Ascending aorta (tissue), 2 donors: ENCODE measurements at places on chromosomes 16 and 17. TPM values are rescaled to one million over a fixed set of nuclear protein-coding genes. Genes with fewer than 3 reads are reported as not detected.
A peak's percentile ranks its signal among the peaks of the same experiment; 100 is the strongest.

CCL14 gene
- 168 TPM for total RNA-seq

CCL18 gene
- not detected for total RNA-seq

ZFP3 gene
- total RNA-seq: 0.21 TPM

MMP28 gene
- 44.6 TPM for total RNA-seq

HOXB4 gene
- 20.4 TPM for total RNA-seq

GNG13 gene
- not detected for total RNA-seq

CAPNS2 gene
- not detected for total RNA-seq

APOH gene
- total RNA-seq: 4.7 TPM

KRTAP9-2 gene
- total RNA-seq: not detected

GRCh38 chr17:28204751-28205150, 114.2 kb upstream of the TMEM97 start:
- H3K4me1 ChIP-seq: no peaks in the 10 kb centered on the region
- no peak for DNase-seq
- no peaks in the 10 kb centered on the region for H3K27me3 ChIP-seq
- H3K27ac ChIP-seq: no peak overlapping the region
- no peaks in the 10 kb centered on the region for H3K36me3 ChIP-seq
- no peak overlapping the region for H3K4me3 ChIP-seq

DNA sequence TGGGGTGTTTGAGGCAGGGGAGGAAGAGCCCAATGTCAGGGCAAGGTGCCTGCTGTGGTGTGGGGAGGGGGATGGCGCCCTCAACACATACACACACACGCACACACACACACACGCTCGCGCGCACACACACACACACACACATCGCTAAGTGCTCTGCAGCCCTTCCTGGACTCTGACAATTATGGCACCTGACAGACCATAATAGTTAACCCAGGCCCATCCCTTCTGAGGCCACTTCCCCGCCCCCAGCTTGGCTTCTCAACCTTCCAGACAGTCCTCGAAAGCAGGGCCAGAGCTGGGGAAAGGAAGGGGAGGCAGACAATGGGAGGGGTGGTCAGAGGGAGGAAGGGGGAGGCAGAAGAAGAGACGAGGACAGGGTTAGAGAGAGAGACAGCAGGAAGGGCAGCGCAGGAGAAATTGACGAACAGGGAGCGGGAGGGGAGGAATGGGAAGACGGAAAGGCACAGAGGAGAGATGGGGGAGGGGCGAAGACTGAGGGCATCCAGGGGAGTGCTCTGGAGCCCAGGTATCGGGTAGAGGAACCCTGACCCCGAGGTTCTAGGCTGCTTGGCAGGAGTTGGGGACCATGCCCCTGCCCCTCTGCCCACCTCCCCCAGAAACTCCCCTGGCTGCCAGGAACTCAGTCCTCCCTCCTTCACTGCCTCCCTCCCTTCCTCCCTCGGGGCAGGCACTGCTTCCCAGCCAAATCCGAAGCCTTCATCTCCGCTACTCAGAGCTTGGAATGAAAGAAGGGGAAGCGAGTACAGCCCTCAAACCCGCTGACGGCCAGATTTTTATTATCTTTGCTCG, 4.0 kb downstream of the SRCIN1 start:
- no peak overlapping the region for H3K4me3 ChIP-seq
- peaks cover 8% of the 10 kb centered on the region for H3K27me3 ChIP-seq
- no peak overlapping the region for H3K27ac ChIP-seq
- no peaks in the 10 kb centered on the region for H3K4me1 ChIP-seq
- no peak for DNase-seq

DNA sequence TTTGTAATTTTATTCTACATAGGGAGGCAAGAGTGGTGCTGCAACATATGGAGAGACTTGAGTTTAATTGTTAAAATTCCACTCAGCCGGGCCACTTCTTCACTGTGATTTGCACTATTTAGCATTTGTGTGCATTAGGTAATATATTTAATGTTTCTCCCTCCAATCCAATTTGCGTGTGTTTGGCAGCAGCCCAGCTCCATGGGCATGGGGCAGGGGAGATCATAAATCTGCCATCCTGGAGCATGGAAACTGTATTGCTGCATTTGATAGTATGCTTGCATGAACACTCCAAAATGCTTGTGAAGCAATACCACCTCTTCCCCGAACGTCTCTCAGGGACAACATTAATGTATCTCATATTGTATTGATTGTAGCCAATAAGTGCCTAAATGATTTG, 339.1 kb upstream of the RBFOX1 start:
- no peak overlapping the region for H3K4me3 ChIP-seq
- no peaks in the 10 kb centered on the region for H3K27me3 ChIP-seq
- no peaks in the 10 kb centered on the region for H3K36me3 ChIP-seq
- no peaks in the 10 kb centered on the region for H3K4me1 ChIP-seq

DNA sequence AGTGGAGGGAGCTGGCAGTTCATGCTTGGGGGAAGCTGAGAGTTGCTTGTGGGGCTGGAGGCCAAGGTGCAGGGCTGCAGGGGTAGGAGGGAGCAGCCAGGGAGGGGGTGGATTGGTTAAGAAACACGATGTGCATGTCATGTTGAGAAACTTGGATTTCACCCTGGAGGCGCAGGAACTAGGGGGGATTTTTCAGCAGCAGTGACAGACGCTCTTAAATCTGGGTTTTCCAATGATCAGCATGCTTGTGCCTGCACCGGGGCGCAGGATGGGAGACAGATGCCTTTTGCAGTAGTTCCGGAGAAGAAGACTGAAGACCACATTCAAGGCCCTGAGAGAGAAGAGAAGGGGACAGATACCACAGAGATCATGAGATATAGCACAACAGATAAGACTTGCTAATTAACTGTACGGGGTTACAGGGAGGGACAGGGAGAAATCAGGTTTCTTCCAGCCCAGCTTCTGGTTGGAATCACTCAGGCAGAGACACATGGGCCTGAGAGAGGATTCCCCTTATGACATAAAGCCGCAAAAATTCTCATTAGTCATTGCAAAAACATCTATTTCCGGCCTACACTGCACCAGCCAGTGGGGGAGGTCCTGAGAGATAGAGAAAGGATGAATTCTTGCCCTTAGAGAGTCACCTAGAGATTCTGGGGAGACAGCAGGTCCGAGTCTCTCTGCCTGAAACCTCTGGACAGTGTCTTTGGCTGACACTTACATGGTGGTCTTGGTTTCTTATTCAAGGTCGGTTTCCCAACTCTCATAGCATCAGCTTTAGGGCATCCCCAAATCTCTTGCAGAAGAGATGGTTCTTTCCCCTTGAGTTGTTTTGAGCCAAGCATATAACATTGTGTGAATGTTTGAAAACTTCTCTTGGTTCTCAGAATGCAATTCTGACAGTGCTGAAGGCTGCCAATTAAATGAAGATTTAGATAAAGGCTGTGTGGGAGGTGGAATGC, 27.1 kb downstream of the CDH13 start:
- H3K4me1 ChIP-seq: no peaks in the 10 kb centered on the region
- no peak for DNase-seq
- no peak overlapping the region for H3K27ac ChIP-seq
- H3K27me3 ChIP-seq: no peaks in the 10 kb centered on the region

DNA sequence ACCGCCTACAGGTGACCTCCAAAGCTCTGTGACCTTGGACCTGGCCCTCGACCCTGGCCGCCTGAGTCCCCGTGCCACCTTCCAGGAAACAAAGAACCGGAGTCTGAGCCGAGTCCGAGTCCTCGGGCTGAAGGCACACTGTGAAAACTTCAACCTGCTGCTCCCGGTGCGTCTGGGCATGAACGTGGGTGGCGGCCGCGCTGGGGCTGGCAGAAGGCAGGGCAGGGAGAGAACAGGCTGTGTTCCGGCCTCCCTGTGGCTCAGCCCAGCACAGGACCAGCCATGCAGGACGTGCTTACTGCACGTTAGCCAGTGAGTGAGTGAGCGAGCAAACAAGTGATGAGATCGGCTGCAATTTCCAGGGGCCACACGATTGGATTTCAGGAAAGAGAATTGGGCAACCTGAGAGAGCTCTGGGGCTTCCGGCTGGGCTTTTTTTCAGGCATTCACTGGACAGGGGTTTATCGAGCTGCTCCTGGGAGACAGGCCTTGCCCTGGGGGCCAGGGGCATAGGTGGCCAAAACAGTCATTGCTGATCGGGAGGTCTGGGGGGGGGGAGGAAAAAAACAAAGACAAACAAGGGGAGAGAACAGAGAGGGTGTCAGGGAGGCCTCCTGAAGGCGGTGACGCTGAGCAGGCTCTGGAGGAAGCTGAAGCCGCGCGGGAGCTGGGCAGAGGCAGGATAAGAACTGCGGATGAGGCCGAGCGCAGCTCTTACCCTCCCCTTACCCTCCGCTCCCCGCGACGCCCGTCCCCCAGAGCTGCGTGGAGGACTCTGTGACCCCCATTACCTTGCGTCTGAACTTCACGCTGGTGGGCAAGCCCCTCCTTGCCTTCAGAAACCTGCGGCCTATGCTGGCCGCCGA, 16.9 kb downstream of the ITGAX start:
- no peaks in the 10 kb centered on the region for H3K4me1 ChIP-seq
- no peak overlapping the region for H3K27ac ChIP-seq
- no peak for DNase-seq
- H3K4me3 ChIP-seq: no peak overlapping the region
- no peaks in the 10 kb centered on the region for H3K36me3 ChIP-seq

- peak overlapping the region; percentile 91 for H3K27ac ChIP-seq
- no peaks in the 10 kb centered on the region for H3K27me3 ChIP-seq
- H3K4me1 ChIP-seq: peaks cover 41% of the 10 kb centered on the region
- peaks cover 12% of the 10 kb centered on the region for H3K36me3 ChIP-seq
Observed at GRCh38 chr16:4613636-4614570, 785 bp downstream of the UBALD1 start.

DNA sequence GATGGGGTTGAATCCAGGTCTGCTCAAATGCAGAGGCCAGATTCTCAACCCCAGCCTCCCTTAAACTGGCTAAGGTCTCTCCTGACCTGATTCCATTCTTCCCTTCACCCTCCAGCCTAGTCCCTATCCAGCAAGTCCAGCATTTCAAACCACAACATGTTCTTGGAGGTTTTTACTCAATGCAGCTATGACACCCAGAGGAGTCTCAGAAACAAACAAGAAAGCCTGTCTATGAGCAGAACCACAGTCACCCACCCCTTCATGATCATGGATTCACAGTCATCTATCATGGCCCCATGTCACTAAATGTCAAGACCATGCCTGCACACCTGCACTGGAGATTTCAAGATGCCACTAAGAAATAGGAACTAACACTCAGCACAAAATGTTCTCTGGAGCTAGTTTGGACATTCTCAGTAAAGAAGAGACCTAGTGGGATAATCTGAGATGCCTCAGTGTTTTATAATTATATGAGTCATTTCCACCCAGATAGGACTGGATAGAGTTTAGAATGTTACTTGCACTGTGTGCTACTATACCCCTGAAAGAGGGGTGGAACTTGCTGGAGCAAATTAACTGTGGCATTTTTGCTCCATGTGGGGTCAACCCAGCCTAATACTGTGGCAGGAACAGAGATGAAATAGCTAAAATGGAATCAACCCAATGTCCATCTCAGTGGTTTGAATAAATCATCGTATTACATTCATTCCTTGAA, 9.5 kb upstream of the METTL22 start:
- no peaks in the 10 kb centered on the region for H3K4me1 ChIP-seq
- no peak overlapping the region for H3K27ac ChIP-seq
- DNase-seq: no peak
- no peaks in the 10 kb centered on the region for H3K27me3 ChIP-seq
- H3K4me3 ChIP-seq: no peak overlapping the region

DNA sequence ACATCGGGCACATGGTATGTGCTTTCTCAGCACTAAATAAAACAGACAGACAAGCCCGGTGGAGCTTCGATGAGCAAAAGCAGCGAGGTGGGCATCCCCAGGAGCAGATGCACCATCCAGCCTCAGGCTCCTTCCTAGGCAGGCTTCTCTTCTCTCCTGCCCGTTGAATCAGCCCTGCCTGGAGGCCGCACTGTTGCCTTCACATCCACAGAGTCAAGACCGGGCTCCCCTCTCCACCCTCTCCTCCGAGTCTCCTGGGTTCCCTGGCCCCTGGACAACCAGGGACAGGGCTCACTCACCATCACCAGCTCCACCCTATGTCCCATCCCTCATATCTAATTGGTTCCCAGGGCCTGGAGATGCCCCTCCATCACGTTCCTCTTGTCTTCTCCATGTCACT, 79.7 kb upstream of the RCVRN start:
- H3K27me3 ChIP-seq: no peaks in the 10 kb centered on the region
- no peak overlapping the region for H3K4me3 ChIP-seq
- no peak for DNase-seq

DNA sequence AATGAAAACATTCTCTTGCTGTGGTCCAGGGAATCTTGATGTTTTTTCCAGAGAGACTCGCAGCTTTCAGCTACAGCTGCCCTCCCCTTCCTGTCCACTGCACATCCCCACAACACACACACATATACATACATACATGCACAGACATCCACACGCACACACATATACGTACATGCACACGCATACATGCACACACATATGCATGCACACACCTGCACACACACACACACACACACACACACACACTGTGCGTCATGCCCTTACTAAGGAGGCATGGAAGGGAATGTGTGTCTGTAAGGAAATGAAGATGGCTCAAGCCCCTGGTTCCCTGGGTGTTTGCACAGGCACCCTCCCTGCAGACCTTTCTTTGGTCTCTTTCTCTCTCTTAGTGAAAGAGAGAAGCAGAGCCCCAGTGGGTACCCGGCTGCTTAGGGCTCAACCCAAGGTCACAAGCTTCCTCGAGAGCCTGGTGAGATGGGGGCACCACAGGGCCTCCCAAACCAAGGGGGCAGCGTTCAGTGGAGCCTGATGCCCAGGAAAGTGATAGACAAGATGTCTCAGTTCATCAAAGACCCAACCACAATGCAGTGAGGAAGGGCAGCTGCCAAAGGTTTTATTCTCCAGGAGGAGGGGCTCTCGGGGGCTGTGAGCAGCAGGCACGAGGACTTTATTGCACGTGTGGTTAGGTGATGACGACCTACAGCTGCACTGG, 33.3 kb downstream of the TNFRSF13B start:
- no peaks in the 10 kb centered on the region for H3K27me3 ChIP-seq
- no peak for DNase-seq
- no peak overlapping the region for H3K4me3 ChIP-seq

DNA sequence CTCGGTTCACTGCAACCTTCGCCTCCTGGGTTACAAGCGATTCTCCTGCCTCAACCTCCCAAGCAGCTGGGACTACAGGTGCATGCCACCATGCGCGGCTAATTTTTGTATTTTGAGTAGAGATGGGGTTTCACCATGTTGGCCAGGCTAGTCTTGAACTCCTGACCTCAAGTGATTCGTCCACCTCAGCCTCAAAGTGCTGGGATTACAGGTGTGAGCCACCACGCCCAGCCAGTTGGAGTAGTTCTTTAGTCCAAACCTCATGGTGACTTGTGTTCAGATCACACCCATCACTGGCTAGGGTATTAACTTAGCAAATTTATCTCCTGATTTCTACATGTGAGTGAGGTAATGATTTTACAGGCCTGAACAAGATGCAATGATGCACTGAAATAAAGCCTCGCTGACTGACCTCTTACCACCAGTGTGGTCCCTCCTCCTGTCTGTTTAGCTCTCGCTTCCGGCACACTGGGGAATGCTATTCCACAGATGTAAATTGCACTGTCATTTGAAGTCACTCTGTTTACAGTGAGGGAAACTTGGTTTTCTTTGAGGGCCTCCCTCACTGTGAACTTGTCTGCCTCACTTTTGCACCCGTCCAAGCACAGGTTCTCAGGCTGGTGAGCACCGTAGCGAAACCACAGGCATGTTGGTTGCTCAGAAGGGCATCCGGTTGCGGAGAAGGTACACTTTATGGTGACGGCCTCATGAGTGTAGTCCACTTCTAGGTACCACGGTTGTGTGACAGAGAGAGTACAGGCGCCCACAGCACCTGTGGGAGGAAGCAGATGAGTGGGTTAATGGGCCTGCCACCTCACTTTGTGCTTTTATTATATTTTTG, 5.5 kb downstream of the IGSF6 start:
- H3K4me3 ChIP-seq: no peak overlapping the region
- DNase-seq: no peak
- no peaks in the 10 kb centered on the region for H3K27me3 ChIP-seq
- H3K36me3 ChIP-seq: no peaks in the 10 kb centered on the region
- H3K4me1 ChIP-seq: no peaks in the 10 kb centered on the region
- H3K27ac ChIP-seq: no peak overlapping the region
